Astrocyte of the spinal cord (primary cell): ENCODE measurements at places on chromosomes 3 and 15.

DNA sequence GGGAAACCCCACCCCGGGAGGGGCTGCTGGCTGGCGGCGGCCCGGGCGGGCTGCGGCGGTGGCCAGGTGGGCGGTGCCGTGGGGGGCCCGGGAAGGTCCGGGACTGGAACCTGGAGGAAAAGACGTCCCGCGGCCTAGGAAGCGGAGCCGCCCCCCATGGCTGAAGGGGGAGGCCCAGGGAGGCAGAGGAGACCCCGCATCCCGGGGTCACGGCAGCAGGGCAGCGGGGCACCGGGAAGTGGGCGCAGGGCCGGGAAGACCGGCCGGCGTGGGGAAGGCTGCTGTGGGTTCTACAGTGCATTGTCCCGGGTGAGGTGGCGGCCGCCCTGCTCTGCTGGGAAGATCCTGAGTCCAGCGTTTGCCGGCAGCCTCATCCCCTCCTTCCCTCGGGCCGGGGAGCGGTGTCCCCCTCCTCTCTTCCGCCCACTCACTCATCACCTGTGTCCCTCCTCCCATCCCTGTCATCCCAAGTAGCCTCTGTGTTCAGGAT is 525 bp upstream of the FSTL1 start:
- DNase-seq: no peak

DNA sequence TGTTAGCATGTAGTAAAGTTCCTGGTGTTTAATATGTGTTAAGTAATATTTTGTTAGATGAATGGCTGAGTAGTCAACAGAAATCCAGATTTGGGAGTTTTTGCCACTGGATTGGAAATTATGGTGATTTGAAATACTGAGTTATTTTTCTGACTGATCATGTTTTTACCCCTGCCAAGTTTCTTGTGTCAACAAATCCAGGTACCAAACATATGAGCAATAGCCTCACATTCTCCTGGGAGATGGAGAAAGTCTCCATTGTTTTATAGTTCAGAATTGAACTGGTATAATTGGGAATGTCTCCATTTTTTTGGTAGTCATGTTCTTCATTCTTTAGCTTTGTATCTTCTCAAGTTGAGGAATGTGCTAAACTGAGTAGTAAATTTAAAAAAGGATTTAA is 767.2 kb upstream of the LMCD1 start:
- DNase-seq: peak; percentile 15

DNA sequence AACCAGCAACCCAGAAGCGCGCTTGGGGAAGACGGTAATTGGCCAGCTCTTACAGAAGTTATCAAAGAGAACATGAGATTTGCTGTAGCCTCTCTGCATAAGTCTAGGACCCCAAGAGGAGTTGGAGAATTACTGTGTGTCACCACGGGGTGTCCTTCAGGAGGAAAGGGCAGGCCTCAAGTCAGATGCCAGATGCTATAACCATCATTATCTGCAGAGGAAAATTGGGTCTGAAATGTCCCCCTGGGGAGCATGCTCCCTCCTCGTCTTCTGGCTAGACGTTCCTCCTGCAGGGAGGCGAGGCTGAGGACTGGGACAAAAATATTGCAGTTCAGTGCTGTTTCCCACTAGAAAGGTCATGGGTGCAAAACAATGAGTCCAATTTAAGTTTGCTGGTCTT is 380.5 kb upstream of the CFAP20DC start:
- no peak for DNase-seq

DNA sequence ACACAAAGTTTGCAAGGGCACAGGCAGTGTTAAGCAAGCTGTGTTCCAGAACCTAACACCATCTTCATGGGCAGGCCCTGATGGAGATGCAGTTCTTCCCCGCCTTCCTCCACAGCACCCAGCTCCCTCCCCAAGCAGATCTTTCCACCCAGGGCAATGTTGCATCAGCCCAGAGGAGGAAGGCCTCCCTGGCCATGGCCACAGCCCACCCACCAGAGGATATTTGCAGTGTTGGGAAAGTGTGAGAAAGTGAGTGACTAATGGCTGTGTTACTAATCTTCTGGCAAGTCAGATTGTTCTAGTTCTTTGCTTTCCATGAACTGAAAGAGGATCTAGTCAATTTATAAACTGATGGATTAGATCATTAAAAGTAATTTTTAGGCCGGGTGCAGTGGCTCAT is 42.0 kb upstream of the ATP10A start:
- DNase-seq: peak; percentile 68

DNA sequence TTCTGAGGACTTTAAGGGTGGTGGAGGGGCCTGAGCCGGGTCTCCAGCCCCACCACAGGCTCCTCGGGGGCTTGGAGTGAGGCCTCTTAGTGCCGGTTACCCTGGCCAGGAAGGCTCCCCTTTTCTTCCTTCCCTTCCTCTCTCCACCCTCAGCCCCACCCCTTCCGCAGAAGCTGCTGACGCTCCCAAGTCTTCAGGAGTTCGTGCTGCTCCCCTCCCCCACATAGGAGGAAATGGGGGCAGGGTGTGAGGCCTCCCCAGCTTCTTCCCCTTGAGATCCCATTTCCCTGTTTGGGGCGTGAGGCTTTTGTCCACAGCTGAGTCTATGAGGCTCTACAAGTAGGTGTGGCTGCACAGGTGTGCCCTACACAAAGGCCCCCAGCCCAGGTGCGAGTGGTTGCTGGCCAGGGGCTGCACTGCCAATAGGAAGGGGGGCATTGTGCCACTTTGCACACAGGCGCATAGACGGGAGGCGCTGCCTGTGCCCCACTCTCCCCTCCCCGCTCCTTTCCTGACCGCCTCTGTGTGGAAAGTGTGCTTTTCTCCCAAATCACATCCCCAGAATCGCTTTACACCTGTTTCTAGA is 915 bp upstream of the CALML4 start:
- no peak for DNase-seq

DNA sequence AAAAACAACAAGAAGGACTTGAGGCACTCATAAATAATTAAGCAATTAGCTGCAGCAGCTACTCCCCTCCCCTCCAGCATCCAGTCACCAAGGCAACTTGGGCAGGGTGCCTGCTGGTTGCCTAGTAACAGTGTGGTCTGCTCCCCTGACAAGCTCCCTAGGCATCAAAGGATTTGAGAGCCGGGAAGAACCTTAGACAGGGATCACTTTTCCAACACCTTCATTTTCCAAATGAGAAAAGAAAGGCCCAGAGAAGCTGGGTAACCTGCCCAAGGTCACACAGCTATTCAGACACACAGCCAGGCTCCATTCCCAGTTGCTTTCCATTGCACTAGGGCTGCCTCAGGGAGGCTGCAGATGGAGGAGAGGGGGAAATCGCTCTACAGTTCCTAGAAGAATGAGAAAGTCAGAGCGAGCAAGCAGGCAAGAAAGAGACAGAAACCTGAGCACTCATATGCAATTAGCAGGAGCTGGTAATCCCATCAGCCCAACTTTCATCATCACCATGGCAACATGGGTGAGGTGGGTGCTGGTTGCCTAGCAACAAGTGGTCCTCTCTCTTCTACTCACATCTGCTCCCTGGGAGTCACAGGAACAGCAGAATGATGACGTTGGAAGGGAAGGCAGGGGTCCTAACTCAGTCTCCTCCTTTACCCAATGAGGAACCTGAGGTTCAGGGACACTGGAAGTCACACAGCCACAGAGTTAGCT is 3.6 kb upstream of the EIF4E3 start:
- DNase-seq: no peak

DNA sequence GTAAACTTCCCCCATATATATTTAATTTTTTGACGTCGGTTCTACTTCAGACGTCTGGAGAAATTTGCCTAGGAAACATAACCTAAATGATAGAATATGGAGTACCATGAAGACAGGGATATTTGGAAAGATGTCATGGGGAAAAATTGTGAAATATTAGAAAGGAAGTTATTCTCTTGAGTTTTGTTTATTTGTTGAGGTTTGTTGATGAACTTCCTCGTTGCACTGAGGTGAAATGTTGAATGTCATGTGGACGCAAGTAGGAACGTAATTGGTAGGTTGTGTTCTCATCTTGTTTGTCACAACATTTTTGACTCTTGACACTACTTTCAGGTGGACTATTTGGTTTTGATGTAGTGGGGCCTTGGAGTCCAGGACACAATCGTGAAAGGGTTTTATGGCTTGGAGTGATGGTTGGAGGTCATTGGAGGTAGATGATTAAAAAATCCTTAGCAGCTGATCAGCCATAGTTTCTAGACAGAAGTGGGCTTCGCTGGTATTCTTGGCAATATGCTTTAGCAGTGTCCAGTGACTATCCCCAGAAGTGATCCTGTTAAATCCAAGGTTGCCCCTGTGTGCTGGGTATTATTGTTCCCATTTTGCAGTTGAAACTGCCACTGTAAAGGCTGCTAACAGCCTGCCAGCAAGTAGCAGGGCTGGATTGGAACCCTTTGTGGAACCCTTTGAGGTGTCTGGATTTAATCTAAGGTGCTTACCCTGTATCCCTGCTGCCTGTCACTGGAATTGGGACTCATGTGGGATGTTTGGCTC is 1.5 kb downstream of the ABHD5 start:
- no peak for DNase-seq

GRCh38 chr15:79740561-79740960 is 156.3 kb downstream of the MTHFS start:
- no peak for DNase-seq
